ENCODE measurements at places on chromosomes 4 and X. TPM values are rescaled to one million over a fixed set of nuclear protein-coding genes. Genes with fewer than 3 reads are reported as not detected.

Gene INTU
- 1.3 TPM for total RNA-seq

Gene PCDH11X
- total RNA-seq: not detected

Gene TBC1D19
- 11.1 TPM for total RNA-seq

Gene HMX1
- total RNA-seq: not detected

Gene SYNPO2
- 0.45 TPM for total RNA-seq

Gene TSC22D3
- 106 TPM for total RNA-seq

Gene SLC6A14
- total RNA-seq: not detected

All from bronchus fibroblast of lung (primary cell).